ENCODE measurements at places on chromosomes 6 and 20.

- DNase-seq = no peak
These were observed 24.8 kb downstream of the CDH22 start for GRCh38 chr20:46283426-46284039.

- no peak for DNase-seq
These were observed 278.2 kb upstream of the SUPT3H start for GRCh38 chr6:45655745-45656476.

GRCh38 chr6:112488238-112488637 lies 141.1 kb downstream of the RFPL4B start:
- no peak for DNase-seq

GRCh38 chr6:68778356-68779020 lies 143.4 kb downstream of the ADGRB3 start:
- DNase-seq = no peak

GRCh38 chr20:3119044-3119443 lies 34.5 kb upstream of the AVP start:
- no peak for DNase-seq

DNA sequence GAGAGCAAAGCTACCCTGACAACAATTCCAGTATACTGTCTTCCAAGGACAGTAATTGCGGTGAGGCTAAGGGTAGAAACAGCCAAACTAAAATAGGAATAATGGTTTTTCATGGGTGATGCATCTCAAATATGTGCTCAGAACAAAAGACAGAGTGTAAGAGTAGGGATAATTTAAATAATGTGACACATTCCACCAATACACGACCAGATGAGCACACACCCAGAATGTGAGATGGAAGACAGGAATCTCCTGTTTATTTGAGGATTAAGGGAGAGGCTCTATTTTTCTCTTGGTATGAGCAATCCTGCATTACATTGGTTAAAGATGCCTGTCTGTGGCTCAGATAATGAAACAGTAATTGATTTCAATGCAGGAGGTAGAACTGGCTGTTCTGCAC lies 292.9 kb upstream of the ZFP64 start:
- DNase-seq = no peak

DNA sequence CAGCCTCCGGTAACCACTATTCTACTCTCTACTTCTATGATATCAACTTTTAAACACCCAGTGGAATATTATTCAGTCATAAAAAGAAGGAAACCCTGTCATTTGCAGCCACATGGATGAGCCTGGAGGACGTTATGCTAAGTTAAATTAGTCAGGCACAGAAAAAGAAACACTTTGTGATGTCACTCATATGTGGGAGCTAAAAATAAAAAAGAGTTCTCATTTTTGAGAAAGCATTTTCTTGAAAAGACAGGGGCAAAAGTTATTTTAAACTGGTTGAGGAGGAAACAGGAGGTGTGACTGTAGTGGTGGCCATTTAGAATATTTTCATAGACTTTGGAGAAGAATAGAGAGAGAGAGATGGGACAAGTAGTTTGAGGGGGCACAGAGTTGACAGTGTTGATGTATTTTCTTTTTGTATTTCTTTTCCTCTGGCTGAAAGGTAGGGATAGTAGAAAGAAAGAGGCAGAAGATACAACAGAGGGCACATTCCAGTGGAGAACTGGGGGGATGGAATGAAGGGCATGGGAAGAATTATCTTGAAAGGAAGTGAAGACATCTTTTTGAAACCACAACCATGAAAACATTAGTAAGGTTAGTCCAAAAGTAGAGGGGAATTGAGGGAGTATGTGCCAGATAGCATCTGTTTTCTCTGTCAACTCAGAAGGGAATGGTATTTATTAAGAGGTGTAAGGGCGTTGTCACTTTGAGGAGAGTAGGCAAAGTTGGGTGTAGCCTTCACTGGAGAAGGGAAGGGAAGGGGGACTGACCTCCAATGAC lies 181.3 kb upstream of the GMDS start:
- DNase-seq = no peak

- no peak for DNase-seq
These were observed 13.2 kb upstream of the FRK start for GRCh38 chr6:116073765-116074440.

- no peak for DNase-seq
These were observed 221.3 kb downstream of the GRIK2 start for GRCh38 chr6:101614774-101615173.

- DNase-seq = no peak
These were observed 360.6 kb downstream of the RIMS1 start for GRCh38 chr6:72246926-72247325.

DNA sequence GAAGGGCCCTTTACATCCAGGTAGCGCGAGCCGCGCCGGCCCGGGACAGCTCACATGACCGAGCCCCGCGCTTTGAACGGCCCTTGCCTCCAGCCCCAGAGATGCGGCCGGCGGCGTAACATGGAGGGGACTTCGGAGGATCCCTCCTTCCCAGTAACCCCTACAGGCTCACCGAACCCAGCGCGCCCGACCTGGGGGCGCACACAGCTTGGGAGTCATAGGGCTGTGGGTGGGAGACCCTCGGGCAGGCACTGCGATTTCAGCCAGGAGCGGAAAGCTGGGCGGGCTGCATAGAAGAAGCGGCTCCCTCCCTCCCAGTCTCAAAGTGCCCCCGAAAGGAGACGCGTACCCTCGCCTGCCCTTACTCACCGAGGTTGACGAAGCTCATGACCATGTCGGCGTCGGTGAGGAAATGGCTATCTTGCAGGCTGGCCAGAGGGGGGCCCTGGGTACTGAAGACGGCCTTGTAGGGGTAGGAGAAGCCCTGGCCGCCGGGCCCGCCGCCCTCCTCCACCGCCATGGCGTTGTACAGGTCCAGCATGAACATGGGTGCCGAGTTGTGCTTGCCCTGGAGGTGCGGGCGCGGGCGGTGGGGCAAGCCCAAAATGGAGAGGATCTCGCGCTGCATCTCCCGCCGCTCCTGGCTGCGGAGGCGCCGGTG lies 975 bp downstream of the BMP7 start:
- no peak for DNase-seq

DNA sequence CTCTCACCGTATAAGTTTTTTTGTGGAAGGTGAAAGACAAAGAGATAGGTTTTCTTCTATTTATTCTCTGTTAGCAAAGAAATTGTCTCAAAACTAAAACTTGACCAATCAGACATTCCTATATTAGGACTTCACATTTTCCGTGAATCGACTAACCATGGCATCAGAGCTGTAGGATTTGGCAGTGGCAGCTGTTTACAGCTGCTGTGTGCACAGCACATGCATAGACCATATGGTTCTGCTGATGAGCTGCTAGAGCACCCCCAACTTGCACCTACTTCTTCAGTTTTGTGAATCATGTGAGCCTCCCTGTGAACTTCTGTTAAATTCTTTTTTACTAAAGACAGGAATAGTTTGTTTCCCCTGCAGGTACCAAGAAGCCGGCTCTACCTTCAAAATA lies 157.9 kb downstream of the RFX6 start:
- no peak for DNase-seq

GRCh38 chr6:115004204-115004603 lies 661.4 kb upstream of the HS3ST5 start:
- no peak for DNase-seq

DNA sequence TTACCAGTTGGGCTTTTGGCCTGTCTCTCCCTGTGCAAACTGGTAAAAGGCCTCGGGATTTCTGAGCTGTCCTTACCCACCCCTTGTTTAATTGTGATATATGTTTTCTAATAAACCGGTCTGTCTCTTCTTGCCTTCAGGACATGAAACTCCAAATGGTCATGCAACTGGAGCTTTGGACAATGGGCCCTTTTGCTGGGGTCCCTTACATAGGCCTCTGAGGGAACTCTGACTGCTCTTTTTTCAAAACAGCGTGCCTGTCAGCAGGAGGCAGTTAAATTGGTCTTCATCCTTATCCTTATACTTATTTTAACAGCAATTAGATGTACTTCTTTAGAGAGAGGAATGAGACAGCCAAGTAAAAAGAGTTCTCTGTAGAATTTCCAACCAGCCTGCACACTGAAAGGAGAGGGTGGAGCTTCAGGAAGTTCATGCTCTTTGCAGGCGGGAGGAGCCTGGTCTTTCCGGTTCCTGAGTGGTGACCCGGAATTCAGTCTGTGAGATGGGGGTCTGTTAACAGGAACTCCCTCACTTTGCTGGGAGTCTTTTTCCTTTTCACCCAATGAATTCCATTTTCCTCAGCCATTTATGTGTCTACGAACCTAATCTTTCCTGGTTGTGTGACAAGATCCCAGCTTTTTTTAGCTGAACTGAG lies 299.6 kb upstream of the GJE1 start:
- no peak for DNase-seq

DNA sequence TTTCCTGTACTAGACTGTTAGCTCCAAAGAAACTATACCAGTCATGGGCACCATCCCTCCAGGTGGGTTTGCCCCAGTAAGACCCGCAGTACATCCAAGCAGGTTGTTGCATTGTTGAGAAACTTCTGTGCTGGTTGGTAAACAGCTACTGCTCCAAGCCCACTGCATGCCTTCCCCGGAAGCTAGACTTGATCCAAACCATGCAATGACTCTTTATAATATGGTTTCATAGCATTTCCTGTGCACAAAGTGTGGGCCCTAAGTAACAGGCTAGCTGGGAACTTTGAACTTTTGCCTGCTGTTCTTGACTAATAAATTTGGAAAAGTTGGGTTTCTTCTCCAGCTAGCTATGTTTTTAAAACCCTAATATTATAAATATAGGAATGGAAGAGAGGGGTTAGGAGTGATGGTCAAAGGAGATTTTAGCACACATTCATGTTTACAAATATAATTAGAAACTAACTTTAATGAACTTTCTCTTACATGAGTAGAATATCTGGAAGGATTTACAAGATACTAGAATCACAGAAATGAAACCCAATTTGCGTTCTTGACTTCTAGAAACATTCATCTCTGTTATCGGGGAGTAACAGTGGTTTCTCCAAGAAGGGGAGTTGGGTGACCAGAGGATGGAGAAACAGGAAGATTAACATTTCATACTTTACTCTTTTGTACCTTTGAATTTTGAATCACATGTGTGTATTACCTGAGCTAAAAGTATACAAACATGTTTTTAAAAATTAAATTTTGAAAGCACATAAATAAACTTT lies 51.7 kb downstream of the GFOD1 start:
- DNase-seq = no peak

DNA sequence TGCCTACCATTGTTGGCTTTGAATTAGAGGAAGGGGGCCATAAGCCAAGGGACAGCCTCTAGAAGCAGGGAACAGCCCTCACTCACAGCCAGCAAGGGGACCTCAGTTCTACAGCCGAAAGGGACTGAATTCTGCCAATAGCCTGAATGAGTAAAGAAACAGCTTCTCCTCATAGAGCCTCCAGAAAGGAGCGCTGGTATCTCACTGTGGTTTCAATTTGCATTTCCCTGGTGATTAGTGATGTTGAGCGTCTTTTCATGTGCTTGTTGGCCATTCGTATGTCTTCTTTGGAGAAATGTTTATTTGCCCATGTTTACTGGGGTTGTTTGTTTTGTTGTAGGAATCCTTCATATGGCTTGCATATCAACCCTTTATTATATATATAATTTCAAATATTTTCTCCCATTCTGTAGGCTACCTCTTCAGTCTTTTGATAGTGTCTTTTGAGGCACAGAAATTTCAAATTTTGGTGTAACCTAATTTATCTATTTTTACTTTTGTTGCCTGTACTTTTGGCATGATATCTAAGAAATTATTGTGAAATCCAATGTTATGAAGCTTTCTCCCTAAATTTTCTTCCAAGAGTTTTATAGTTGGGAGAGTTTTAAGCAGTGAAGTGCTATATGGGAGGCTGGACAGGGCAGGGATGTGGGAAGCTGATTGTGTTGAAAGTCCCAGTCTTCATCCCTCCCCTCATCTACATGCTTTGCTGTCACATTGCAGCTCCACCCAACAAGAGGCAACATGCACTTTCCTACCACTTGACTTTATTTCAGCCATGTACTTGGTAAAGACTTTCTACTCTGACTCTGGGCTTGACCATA lies 82.3 kb upstream of the SHLD1 start:
- DNase-seq = no peak
